ENCODE measurements at places on chromosomes 6 and 20.

- DNase-seq, result no peak
These were observed 32.6 kb downstream of the PDE7B start for GRCh38 chr6:135884136-135884535.

DNA sequence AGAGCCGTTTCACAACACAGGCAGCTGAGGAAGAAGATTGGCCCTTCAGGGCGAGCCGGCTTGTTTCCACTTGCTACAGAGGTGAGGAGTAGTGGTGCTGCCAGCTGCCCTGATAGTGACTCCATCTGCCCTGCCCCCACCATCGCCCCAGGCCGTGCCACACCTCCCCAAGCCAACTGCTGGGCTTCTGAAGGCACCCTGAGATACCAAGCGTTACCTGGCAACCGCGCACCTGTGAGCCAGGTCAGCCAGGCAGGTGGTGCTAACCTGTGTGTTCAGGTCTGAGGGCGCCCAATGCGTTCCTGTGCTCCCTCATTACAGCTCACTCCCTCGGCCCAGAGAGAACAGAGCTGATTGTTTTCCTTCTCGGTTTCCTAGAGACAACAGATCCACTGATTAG is 299.1 kb upstream of the ID4 start:
- DNase-seq, result peak; percentile 95

DNA sequence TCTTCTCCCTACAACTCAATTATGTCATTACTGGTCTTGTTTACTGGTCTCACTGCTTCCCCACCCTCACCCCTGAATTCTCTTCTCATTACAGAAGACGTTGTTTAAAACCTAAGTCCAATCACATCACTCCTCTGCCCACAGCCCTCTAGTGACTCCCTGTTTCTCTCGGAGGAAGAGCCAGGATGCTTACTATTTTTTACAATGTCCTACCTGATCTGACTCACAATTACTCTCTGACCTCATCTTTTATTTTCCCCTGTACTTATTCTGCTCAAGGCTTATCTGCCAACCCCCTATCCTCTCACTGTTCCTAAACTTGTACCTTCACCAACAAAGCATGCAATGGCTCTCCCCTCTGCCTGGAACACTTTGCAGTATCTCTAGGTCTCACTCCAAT is 400.4 kb upstream of the PTCHD4 start:
- peak; percentile 48 for DNase-seq

- no peak for DNase-seq
These were observed 4.8 kb upstream of the NHSL1 start for GRCh38 chr6:138503881-138504680.

DNA sequence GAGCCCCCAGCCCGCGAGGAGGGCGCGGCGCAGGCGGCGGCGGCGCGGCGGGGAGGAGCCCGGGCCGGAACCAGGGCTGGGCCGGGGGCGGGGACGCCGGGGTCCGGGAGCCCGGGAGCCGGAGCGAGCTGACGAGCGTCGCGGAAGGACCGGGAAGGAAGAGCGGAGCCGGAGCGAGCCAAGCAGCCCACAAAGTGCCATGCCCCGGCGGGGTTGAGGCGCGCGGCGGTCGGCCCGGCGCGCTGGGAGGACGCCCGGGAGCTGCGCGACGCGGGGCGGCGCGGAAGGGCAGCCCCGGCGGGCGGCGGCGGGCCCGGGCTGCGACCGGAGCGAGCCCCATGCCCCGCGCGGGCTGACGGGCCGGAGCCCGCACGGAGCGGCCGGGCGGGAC is 289 bp downstream of the FOXP4 start:
- peak; percentile 80 for DNase-seq

DNA sequence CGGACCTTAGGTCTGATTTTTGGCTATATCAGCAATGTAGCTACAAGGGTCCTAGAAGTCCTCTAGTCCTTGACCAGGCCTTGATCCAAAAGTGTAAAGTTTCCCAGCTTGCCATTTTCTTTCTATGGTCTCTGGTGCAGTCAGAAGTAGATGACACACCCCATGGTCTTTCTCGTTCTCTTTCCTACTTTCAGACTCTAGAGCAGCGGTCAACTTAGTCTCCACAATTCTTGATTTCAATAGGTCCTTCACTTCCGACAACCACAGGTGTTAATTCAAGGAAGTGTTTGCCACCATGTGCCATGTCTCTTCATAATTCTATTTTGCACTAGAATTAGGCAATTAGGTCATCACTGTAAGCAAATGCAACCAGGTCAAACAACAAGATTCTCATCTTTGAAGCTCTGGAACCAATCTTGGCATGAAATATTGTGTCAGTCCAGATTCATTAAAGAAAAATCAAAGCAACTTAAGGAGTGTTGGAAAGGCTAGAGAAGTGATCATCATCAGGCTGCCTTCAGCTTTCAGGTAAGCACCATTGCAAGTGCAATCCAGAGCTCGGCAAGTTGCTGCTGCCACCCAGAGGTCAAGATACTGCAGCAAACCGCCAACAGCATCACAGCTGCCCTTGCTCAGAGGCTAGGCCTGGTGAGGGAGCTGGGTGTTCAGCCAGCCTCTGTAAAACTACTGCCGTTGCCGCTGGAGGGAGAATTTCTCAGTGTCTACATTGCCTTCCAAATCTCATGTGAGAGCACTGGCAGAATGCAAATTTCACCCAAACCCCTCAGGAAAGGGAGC is 5.6 kb upstream of the SYNE1 start:
- DNase-seq, result peak; percentile 78

- no peak for DNase-seq
These were observed 1.1 kb upstream of the KLHL32 start for GRCh38 chr6:96923400-96923799.

DNA sequence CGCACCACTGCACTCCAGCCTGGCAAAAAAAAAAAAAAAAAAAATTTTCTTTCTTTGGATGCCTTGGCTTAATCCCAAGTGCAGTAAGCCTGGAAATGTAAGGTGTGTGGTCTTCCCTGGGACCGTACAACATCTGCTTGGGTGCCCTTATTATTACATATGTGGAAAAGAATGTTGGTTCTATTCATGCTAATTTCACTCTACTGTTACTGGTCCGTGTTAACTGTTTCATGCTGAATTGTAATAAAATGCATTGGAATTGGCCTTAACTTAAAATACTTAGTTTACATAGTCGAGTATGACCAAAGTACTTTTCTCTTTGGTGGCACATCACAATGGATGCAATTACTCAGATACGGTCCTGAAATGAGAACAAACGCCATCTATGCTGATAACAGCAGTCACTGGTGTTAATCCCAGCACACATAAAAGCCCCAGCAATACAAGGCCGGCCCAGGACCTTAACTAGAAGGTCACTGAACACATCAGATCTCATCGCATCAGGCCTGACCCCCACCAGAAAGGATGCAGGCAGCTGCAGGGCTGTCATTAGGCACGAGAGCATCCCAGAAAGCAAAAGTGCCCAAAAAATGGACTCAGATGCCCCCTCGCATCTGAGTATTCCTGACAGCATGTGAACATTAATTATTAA is 1.2 kb downstream of the SERPINB6 start:
- DNase-seq, result no peak

GRCh38 chr6:148169706-148170105 is 172.9 kb upstream of the SASH1 start:
- no peak for DNase-seq

- DNase-seq, result peak; percentile 55
These were observed 44.6 kb upstream of the SH3BGRL2 start for GRCh38 chr6:79586548-79586947.

DNA sequence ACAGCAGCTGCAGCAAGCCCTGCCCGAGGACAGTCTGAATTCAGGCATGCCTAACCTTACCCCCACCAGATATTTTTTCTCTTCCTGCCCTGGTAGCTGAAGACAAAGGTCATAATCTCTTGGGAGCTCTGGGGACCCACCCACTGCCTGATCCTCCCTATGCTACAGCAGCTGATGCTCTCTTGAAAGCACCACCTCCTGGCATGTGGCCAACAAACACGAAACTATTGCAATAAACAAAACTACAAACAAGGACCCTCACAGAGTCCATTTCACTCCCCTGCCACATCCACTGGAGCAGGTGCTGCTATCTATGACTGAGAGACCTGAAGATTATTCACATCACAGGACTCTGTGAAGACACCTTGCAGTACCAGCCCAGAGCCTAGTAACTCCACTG is 238.5 kb upstream of the HS3ST5 start:
- DNase-seq, result no peak

GRCh38 chr20:49976542-49976941 is 6.2 kb upstream of the SNAI1 start:
- peak; percentile 68 for DNase-seq

DNA sequence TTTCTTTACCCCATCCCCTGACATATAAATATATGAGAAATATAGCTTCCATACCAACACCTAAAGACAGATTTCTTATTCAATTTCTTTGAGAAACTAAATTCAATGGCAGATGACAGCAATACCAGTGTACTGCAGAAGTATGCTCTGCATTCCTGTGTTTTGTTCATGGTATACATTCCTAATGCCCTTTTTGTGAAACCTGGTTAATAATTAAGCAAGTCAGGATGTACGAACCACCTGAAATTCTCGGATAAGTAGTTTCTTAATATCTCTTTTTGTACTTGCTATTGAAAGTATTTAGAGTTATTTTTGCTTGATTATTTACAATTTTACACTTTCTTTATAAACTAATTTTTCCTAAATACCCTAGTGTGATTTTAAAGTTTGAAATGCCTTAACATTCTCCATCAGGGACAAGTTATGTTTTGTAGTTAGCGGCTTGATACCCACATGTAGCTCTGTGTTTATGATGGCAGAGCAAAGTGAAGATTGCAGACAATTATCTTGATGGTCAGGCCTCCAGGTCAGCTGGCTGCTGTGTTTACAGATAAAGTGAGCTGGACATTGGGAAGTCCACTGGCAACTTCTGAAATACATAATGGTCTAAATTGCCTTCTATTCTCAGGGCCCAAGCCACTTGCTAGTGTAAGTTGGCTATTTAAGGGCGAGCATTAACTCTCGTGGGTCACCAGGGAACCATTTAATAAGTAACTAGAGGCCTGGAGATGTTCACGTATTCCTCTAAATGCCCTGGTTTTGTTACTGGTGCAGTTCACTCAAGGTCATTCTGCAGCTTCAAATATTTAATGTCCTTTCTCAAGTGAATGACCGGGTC is 58.2 kb downstream of the PLCB1 start:
- DNase-seq, result no peak

DNA sequence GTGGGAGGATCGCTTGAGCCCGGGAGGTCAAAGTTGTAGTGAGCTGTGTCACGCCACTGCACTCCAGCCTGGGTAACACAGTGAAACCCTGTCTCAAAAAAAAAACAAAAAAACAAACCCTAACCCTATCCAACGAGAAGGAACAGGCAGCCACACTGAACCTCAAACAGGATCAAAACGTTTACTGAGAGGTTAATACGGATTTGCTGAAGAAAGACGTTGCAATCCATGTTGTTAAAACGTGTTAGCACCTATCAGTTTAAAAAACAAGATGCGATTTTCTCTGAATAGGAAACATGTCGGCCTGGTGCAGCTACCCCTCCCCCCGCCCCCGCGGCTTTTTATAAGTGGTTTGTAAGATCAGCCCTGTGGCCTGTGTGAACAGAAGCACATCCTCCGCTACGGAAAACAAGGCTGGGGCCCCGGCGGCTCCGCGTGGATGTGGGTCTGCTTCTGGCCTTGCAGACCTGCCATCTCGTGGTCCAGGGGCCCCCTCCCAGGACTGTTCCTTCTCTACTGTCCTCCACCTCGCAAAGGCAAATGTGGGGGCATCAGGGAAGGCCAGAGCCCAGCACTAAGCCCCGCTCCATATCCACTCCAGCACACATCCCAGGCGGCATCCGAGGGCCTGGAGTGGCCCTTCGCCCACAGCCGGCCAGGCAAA is 11.4 kb downstream of the SLC2A4RG start:
- DNase-seq, result no peak

DNA sequence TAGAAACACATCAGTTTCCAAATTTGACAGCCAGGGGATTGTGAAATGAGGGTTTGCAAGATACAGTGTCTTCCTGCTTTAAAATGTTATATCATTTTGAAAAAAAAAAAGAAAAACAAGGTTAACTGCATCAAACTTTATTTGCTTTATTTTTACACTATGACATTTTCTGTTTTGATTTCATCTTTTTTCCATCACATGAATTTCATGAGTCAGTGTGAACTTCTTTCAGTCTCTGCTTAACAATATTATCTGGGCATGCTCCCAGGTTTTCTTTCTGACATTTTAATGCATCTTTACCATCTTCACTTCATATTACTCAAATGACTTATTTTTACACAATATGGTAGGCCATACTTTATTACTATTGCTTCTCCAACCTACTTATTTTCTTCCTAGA is 1.9 kb downstream of the NCOA7 start:
- no peak for DNase-seq
